ENCODE measurements at places on chromosomes 5 and 9. TPM values are rescaled to one million over a fixed set of nuclear protein-coding genes. Genes with fewer than 3 reads are reported as not detected.

The SPATA31C1 gene
- not detected for total RNA-seq

The IL17B gene
- not detected for total RNA-seq

The MAP1B gene
- 38.7 TPM for total RNA-seq

The SLC6A19 gene
- total RNA-seq = 0.32 TPM

The CCDC152 gene
- total RNA-seq = not detected

The TMC1 gene
- total RNA-seq = not detected

The SPINK13 gene
- 0.31 TPM for total RNA-seq

The DND1 gene
- 0.72 TPM for total RNA-seq

The FCHO2 gene
- 10.8 TPM for total RNA-seq

The SLC6A18 gene
- total RNA-seq = not detected

The BARX1 gene
- total RNA-seq = 11.2 TPM

The RGMB gene
- 6.8 TPM for total RNA-seq

The STPG3 gene
- not detected for total RNA-seq

The GZMA gene
- total RNA-seq = not detected

The SHC3 gene
- 0.22 TPM for total RNA-seq

The OLFM1 gene
- total RNA-seq = 10.5 TPM

The EIF4E1B gene
- total RNA-seq = not detected

The ZNF474 gene
- 0.21 TPM for total RNA-seq

The SUSD3 gene
- total RNA-seq = 1.1 TPM

The SHISAL2B gene
- total RNA-seq = not detected

The CDX1 gene
- total RNA-seq = not detected

The IL7R gene
- total RNA-seq = 0.40 TPM

The DNAJC21 gene
- total RNA-seq = 28.3 TPM

The MGAT1 gene
- 88.6 TPM for total RNA-seq

The C9orf153 gene
- 0.25 TPM for total RNA-seq

The ORM2 gene
- not detected for total RNA-seq

The ANKRD20A1 gene
- 1.5 TPM for total RNA-seq

The PALM2AKAP2 gene
- total RNA-seq = 0.51 TPM

The JAKMIP2 gene
- not detected for total RNA-seq

The NUTM2G gene
- total RNA-seq = not detected

The PBX3 gene
- 12.5 TPM for total RNA-seq

The EQTN gene
- total RNA-seq = not detected

The SH2D3C gene
- 0.06 TPM for total RNA-seq

The IFNA10 gene
- not detected for total RNA-seq

The SIT1 gene
- total RNA-seq = not detected

The KIF4B gene
- total RNA-seq = 0.02 TPM

The HMCN2 gene
- 0.02 TPM for total RNA-seq

The IL3 gene
- total RNA-seq = not detected

The GABRA1 gene
- not detected for total RNA-seq

The SLC12A2 gene
- total RNA-seq = 10.5 TPM

The CHSY3 gene
- total RNA-seq = 0.36 TPM

The RFESD gene
- 1.2 TPM for total RNA-seq

The WDR38 gene
- total RNA-seq = 0.07 TPM

Data from A549 treated with dexamethasone at 1 μM for 4 hours (cell line).